Lower lobe of right lung (tissue), 2 donors: ENCODE measurements at places on chromosomes 2 and 18. TPM values are rescaled to one million over a fixed set of nuclear protein-coding genes. Genes with fewer than 3 reads are reported as not detected.

DNA sequence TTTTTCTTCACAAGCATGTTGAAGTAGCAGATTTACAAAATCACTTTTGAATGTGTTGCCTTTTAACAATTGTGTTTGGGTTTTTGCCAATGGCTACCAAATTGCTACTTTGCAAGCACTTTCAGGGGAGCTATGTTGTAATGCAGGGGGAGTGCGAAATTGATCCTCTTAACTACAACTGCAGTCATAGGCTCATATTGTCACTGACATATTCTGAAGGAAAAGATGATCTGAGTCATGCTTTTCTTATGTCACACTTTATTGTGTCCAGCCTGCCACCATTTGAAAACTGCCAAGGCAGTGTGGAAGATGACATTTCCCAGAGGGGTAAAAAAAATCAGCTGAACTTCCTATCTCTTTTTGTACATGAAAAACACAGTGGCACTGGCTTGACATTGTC lies 74.9 kb downstream of the GPD2 start:
- peaks cover 29% of the 10 kb centered on the region for H3K36me3 ChIP-seq
- DNase-seq = no peak
- H3K4me3 ChIP-seq = no peak overlapping the region
- H3K27me3 ChIP-seq = no peaks in the 10 kb centered on the region
- no peak overlapping the region for H3K27ac ChIP-seq
- no peaks in the 10 kb centered on the region for H3K4me1 ChIP-seq

DNA sequence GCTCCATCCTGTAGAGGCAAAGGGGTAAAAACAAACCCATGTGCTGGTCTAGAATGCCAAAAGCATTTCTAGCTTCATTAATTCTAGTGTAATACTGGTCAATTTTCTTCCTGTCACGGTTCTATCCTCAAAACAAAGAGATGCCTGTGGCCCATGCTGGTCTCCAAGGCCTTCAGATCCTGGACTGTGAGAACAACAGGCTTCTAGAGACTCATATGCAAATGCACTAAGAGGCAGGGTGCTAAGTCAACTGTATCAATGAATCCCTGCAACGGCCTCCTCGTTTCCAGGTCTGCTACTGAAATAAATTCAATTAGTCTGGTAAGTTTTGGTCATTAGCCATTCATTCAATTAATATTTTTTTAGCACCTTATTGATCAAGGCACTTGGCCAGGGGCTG lies 4.0 kb downstream of the IFT172 start:
- no peak overlapping the region for H3K4me3 ChIP-seq
- H3K36me3 ChIP-seq = peaks cover 45% of the 10 kb centered on the region
- H3K27ac ChIP-seq = no peak overlapping the region

DNA sequence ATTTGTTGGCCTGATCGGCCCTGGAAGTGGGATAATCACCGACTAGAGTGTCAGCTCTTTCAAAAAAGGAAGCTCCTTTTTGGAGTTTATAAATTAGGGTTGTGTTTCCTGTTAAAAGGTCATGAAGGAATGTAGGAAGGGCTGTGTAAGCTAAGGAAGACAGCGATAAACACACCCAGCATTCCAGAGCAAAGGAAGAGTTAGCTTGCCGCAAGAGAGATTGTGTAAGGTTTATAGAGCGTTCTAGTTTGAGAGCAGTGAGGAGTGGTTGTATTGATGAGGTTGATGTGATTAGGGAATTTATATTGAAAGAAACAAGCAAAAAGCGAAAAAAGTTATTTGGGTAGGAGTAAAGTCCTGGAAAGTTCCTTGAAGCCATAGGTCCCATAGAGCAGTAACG lies 3.5 kb upstream of the ILKAP start:
- no peak for DNase-seq
- peaks cover 13% of the 10 kb centered on the region for H3K4me1 ChIP-seq
- no peak overlapping the region for H3K27ac ChIP-seq
- no peak overlapping the region for H3K4me3 ChIP-seq
- H3K36me3 ChIP-seq = no peaks in the 10 kb centered on the region

GRCh38 chr2:96359310-96359709 lies 23.7 kb downstream of the NCAPH start:
- H3K27ac ChIP-seq = no peak overlapping the region
- no peak overlapping the region for H3K4me3 ChIP-seq
- H3K27me3 ChIP-seq = no peaks in the 10 kb centered on the region
- DNase-seq = no peak
- no peaks in the 10 kb centered on the region for H3K4me1 ChIP-seq

Gene PPP1CB
- total RNA-seq = 233 TPM
